ENCODE measurements at places on chromosomes 13 and 19.
A peak's percentile ranks its signal among the peaks of the same experiment; 100 is the strongest.

GRCh38 chr13:109182777-109183465 is 553.5 kb downstream of the MYO16 start:
- no peak for DNase-seq

DNA sequence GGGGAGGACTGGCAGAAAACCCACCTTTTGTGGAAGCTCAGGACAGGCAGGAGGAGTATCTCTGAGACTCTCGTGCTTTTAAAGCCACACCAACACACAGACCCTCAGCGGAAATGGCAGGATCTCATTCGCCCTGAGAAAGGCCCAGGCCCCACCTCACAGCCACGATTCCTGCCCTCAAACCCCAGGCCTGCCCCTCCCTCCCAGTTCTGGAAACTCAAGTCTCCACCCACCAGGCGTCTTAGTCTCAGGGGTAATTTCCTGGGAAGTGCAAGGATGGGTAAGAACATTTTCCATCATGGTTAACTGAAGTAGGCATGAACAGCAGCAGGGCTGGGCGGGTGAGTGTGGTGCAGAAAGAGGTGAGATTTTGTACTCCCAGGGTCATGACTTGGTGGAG is 8.0 kb upstream of the PDE4C start:
- no peak for DNase-seq

DNA sequence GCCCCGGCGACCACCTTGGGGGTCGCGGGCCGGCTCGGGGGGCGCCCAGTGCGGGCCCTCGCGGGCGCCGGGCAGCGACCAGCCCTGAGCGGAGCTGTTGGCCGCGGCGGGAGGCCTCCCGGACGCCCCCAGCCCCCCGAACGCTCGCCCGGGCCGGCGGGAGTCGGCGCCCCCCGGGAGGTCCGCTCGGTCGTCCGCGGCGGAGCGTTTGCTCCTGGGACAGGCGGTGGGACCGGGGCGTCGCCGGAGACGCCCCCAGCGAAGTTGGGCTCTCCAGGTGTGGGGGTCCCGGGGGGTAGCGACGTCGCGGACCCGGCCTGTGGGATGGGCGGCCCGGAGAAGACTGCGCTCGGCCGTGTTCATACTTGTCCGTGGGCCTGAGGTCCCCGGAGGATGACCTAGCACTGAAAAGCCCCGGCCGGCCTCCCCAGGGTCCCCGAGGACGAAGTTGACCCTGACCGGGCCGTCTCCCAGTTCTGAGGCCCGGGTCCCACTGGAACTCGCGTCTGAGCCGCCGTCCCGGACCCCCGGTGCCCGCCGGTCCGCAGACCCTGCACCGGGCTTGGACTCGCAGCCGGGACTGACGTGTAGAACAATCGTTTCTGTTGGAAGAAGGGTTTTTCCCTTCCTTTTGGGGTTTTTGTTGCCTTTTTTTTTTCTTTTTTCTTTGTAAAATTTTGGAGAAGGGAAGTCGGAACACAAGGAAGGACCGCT is 729 bp downstream of the STK11 start:
- DNase-seq, result no peak

- DNase-seq, result no peak
Measured at GRCh38 chr19:33721735-33722297, 74.9 kb upstream of the KCTD15 start.

DNA sequence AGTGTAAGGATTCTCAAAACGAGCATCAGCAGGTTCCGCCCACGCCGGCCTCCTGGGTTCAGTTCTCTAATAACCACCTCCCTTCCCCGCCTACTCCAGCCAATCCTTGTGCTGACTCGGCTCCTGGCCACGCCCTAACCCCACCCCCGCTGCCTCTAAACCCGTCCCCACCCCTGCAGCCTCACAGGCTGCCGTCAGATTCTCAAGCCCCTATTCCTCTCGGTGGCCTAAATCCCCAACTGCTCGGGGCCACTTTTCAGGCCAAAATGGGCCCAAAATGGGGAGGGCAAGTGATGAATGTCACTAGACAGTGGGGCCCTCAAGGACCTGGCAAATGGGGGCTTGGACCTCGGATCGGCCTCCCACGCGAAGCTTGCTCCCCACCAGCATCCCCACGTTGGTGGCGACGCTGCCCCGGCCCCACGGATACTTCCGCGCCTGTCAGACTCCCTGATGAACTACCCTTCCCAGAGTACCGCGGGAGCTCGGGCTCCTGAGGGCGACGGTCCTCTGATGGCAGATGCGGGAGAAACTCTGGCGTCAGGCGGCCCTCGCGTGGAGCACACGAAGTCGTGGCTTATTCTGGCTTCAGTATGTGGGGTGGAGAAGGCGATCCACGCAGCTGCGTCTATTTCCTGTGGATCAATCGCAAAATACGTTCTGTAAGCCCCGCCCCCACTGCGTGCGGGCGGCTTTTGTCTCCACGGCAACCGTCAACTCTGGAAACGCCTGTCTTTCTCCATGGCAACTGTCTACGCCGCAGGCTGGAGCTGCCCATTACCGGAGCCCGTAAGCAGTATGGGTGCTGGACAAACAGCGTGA is 24.8 kb downstream of the ZNF473 start:
- peak; percentile 80 for DNase-seq

GRCh38 chr19:28737021-28737895 is 475.7 kb downstream of the UQCRFS1 start:
- DNase-seq, result peak; percentile 35

DNA sequence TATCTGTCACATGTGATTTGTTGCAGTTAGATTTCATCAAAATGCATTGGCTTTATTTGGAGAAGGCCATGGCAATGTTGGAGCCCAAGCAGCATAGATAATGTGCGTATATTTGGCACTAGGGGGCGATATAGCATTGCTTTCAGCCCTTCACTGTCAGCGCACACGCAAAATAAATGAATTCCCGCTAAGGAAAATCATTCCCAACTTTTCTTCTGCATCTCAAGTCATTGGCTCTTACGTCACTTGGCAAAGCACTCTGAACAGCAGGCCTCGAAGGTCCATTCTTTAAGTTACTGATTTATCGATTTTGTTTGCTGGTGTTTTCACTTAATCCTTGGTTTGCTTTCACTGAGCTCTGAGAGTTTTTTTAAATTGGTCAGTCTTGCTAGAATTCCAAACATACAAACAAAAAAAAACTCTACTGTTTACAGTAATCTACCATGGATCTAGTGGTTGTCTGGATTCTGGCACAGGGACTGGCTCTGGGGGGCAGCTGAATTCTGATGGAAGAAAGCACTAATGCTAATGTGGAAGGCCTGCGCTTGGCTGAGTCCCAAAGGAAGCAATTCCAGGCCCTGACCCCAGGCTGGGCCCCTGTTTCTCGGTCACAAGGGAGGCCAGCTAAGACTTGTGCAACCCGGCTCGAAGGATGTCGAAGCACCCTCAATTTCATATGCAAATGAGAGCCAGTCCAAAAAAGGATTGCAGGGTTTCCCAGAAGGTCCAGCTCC is 97.7 kb upstream of the IPO5 start:
- peak; percentile 45 for DNase-seq

DNA sequence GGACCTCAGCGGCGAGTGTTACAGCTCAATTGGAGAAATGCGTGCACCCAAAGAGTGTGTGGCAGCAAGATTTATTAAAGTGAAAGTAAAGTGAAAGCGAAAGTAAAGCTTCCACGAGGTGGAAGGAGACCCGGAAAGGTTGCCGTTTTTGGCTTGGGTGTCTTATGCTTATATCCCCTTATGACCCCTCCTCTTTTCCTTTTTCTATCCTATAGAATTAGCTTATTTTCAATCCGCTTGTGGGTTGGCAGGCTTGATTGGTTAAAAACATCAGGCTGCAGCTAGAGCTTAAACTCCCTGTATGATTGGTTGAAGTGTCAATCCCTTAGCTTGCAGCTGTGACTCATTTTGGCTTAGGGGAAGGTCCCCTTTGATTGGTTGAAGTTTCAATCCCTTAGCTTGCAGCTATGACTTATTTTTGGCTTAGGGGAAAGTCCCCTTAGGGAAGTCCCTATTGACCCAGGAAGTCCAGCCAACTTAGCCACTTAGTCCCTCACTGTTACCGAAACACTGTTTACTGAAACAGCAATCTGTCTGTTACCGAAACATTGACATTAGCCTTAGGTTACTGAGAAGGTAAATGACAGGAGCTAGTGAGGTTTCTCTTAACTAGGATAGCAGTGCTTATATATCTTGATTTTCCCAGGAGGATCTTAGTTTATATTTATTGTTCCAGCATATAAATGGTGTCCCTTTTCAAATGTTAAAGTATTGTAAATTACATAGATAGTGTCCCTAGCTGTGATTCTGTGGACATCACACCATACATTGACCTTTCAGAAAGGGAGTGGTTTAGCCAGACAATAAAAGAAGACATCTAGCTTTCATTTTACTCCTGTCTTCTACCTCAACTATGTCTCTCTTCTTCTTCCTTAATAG is 575.8 kb downstream of the DACH1 start:
- DNase-seq, result peak; percentile 58

DNA sequence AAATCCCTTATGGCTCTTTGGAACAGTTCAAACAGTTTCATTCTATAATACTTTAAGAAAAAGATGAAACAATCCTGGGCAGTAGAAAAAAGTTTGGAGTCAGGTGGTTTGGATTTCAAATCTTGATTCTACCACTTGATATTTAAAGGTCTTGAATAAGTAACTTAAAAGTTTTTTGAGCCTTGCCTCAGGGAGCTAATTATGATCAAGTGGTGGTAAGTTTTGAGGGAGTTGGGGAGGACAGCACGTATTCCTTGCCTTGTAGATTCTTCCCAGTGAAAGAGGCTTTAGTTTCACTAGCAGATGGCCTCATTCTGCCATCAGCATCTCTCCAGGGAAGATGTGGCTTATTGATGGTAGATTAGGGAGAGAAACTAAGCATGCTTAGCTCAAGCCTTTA is 168.4 kb upstream of the CSNK1A1L start:
- no peak for DNase-seq

DNA sequence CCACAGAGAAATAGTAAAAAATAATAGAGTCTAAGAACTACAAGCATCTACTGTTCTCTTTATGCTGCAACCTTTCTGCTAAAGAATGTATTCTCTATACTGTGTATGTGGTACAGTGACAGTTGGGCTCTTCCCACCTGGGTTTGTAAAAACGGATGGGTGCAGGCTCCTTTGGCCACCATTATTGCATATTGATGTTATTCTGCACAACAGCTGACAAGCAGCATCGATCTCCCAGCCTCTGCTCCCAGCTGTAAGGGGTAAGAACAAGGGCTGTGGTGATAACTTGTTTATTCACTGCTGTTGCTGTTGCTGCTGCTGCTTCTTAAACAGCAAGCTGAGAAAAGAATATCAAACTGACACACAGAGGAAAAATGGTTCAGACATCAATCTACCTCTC is 56.1 kb downstream of the KCNRG start:
- no peak for DNase-seq

DNA sequence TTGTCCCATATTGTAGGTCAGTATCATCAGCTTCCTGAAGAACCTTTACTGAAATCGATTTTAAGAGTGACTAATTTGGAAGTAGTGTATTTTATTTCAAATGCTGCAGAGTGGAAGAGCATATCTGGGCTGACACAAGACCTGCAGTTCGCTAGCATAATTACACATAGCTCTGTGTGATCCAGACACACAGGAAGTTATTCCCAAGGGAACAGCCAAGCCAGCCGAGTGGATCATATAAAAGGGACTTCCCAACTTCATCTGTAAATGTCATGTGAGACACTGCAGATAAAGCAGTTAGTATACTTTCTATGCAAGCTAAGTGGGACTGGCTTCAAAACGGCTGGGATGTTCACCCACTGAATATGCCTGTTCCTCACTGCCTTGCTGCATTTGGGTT is 760.4 kb downstream of the SLITRK1 start:
- no peak for DNase-seq

DNA sequence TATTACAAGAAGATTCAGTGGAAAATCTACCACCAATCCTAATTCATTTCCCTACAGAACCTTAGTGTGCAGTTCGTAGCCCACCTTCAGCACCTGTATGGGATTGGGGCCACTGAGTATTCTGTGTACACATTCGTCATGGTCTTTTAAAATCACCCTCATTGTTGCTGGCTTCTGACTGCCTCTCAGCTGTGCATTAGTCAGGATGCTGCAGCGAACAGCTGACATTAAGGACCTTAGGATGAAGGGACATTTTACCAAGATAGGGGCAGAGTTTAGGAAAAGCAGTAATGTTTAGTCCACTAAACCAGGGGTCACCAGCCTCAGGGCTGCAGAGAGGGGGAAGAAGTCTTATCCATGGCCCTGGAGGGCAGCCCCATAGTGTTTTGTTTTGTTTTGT is 176.5 kb downstream of the COL4A1 start:
- DNase-seq, result no peak

- DNase-seq, result peak; percentile 28
Measured at GRCh38 chr13:73828811-73829210, 305.4 kb downstream of the KLF12 start.

DNA sequence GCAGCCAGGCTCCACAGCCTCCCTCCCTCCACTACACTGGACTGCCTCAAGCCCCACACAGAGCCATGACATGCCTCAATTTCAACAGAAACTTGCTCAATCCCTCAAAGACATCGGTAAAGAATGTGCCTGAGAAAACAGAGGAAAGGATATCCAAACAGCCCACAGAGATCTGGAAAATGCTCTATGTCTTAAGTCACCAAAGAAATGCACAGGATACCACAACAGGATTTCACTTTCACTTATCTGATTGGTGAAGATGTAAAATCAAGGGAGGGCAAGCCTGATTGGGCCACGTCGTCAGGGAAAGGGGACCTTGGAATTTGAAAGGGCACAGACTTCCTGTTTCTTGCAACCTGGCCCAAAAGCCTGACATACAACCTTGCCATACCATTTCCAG is 14.2 kb downstream of the CACNA1A start:
- DNase-seq, result no peak

- no peak for DNase-seq
Measured at GRCh38 chr13:99803141-99803540, 168.4 kb downstream of the ZIC5 start.

- DNase-seq, result no peak
Measured at GRCh38 chr13:27334774-27335435, 64.3 kb downstream of the RASL11A start.

Data from activated CD8-positive, alpha-beta T cell treated with anti-CD3 and anti-CD28 coated beads, Interleukin-2, amount 10 ng/mL, durations not matched to agents 7 days and 5 days (primary cell).